ENCODE measurements at places on chromosomes 13 and 19.

DNA sequence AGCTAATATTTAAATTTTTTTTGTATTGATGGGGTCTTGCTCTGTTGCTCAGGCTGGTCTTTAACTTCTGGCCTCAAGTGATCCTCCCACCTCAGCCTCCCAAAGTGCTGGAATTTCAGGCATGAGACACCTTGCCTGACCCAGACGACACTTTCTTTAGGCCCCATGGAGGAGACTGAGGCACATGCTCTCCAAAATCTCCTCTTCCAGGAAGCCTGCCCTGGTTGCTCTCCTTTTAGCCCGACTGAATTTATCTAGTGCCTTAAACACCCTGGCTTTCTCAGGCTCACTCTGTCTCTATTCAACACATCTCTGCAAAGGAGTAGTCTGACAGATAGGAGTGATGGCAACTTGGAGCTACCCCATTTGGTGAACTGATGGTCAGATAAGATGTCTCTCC is 18.9 kb downstream of the MYO1F start:
- DNase-seq = no peak

- no peak for DNase-seq
These were observed 16.2 kb upstream of the ZNF93 start for GRCh38 chr19:19884583-19884982.

DNA sequence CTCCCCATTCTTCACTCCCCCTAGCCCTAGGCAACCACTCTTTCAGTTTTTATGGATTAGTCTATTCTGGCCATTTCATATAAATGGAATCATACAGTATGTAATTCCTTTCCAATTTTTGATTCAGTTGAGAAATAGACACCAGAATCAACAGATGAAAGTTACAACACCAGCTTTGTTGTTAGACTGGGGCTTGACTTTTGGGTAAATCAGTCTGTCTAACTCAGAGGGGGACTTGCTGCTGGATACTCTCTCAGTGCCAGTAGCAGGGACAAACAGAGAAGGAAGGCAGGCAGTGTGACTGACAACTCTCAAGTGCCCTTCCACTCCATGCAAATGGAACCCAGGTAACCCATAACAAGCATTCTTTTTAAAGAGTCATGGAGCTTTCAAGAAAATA is 40.7 kb downstream of the CDADC1 start:
- no peak for DNase-seq

- no peak for DNase-seq
These were observed 49.3 kb downstream of the LIG4 start for GRCh38 chr13:108166078-108166477.

DNA sequence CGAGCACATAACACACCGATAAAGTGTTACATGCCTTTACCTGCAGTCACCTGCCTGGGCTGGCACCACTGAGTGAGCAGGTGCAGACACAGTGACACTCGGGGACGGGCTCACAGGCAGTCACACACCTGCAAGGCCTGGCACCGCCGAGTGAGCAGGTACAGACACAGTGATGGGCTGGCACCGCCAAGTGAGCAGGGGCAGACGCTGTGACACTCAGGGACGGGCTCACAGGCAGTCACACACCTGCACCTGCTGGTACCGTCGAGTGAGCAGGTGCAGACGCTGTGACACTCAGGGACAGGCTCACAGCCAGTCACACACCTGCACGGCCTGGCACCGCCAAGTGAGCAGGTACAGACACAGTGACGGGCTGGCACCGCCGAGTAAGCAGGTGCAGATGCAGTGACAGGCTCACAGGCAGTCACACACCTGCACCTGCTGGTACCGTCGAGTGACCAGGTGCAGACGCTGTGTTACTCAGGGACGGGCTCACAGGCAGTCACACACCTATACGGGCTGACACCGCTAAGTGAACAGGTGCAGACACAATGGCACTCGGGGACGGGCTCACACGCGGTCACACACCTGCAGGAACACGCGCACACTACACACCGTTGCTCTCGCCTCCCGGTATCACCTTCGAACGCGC is 470 bp downstream of the ZNF835 start:
- no peak for DNase-seq

DNA sequence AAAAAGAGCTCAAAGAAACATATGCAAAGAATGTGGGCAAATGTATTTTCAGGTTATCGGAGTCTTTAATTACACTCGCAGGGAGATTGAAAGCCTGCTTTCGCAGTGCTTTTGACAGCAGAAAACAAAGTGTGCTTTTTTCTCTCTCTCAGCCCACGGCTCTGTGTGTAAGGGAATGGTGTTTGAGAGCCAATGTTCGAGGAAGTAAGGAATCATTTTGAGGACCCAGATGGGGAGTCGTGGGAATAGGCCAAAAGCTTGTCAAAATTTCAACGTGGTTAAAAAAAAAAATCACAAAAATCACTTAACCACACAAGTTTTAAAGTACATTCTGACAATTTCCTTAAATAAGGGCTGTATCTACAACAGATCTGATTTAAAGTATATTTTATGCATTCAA is 197.1 kb upstream of the IRS2 start:
- DNase-seq = no peak

- DNase-seq = no peak
These were observed 633 bp downstream of the SPHK2 start for GRCh38 chr19:48619692-48620585.

DNA sequence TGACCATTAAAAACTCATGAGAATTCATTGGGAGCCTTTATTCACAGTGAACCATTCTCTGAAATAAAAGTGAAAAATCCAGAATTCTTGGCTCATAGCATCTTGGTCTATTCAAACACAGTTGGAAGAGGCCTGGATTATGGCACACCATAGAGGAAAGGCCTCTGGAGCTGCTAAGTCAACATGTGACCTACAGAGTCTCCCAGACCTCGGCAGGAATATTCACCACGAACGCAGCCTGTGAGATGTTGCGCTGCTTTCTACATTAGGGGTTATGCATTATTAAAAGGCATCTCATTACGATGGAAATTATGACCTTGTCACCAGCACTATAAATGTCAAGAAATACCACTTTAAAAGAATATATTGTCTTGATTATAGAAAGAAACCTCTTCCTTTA is 132.6 kb downstream of the EFNB2 start:
- no peak for DNase-seq

DNA sequence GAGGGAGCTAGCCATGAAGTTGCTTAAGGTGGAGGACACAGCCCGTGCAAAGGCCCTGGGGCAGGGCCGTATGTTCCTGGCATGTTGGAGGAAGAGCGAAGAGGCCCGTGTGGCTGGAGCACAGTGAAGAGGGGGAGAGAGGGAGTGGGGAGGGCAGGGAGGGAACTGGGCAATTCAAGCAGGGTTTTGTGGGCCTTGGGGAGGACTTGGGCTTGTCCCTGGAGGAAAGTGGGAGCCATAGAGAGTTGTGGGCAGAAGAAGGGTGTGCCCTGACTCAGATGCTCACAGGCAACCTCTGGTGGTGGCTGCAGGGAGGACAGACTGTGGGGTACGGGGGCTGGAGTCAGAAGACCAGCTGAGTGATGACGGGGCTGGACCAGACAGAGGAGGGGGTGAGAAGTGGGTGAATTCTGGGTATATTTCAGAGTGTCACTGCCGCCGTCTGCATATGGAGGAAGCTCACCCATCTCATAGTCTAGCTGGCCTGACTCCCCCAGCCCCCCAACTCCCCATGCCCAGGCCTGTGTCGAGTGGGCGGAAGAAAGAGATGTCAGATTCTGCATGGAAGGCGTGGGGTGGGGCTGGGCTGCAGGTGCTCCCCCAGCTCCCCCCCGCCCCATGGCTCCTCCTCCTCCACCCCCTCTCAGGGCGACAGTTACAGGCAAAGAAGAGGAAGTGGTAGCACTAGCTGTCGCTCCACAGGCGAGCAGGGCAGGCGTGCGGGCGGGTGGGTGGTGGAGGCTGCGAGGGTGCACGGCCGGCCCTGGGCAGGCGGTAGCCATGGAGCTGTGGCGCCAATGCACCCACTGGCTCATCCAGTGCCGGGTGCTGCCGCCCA is at the start of gene VAV1:
Gene VAV1, plus strand, starts transcription at position 681 of the 838 bp plus-strand sequence. Its CDS starts 100 bp downstream, at position 781.
- peak; percentile 59 for DNase-seq

DNA sequence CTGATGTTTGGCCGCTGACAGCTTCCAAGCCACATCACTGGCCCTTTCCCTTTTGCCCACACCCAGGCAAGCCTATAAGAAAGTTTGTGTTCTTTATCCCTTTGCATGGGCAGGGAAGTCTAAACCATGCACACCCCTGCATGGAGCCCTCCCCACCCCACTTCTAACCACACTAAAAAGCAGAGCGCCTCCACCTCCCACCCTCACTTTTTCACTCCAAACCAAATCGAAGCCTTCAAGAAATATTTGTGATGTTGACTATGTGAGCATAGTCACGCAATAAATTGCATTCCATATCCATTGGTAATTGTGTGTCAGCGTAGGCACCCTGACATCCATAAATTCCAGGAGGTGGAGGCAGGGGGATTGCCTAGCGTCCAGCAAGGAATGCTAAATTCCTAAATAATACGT is 104.4 kb upstream of the LSM14A start:
- no peak for DNase-seq

DNA sequence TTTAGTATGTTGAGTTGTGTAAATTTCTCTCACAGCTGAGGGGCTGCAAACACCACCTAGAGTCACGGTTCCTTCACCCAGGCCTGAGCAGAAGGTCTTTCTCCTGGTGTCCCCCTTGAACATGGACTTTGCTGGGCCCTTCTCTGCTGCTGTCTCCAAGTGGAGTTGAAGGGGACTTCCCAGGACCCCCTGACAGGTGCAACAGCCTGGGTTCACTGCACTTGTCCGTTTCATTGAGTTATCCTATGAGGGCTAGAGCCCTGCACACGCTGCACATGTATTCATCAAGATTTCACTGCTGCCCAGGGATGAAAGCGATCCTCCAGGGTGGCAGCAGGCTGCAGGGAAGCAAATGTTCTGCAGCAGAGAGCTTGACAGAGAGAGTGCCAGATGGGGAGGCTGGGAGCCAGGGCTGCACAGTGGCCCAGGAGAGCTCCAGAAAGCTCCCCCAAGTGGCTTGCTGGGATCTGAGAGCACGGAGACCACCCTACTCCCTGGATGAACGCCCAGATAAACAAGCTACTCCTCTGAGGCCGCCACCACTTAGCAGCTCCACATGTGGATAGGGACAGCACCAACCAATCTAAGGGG is 10.3 kb downstream of the TMEM272 start:
- DNase-seq = no peak

DNA sequence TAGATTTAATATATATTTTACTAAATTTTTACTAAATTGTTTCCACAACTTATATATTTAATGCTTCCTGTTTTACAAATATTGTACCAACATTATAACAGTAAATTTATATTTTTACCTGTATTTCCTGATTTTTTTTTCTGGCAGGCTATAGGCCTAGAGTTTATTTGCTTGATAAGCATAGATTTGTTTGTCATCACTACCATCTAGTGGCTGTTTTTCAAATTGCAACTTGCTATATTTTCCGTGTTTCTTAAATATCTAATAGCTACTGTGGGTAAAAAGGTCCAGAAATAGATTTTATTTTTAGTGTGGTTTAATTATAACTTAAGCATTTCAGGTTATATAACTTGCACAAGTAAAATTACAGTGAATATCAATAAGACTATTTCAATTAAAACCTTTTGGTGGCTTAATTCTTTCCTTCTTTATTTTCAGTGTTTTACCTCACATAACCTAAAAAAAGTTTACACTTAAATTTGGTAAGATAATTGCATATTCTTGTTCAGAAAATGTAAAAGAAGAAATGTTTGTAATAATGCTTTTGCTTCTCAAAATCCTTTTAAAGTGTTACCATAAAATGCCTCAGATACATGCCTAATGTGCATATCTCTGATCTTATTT is 60.6 kb downstream of the NDFIP2 start:
- no peak for DNase-seq

DNA sequence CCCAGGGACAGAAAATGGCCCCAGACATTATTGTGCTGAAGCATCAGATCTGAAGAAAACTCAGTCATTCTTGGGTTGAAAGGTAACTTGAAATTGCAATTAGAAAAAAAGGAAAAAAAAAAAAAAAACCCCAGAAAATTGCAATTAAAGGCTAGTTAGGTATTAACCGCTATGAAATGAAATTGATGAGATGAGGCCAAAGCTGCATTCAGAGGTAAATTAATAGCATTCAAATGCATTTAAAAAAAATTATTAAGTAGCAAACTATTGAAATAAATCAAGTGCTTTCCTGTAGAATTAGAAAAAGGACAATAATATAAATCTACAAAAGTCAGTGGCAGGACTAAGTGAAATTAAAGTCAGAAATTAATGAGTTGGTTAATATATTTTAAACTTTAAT is 6.4 kb downstream of the PGLS start:
- DNase-seq = no peak

- DNase-seq = no peak
These were observed 381.6 kb downstream of the EFNB2 start for GRCh38 chr13:106153876-106154275.

GRCh38 chr19:52187407-52187806 is 2.4 kb upstream of the PPP2R1A start:
- DNase-seq = no peak

All from posterior cingulate gyrus (tissue), 11 donors.